Stromal cell of bone marrow (primary cell): ENCODE measurements at places on chromosomes 7 and 10.

GRCh38 chr7:139630643-139631519 lies 107.4 kb downstream of the CLEC2L start:
- DNase-seq: no peak

GRCh38 chr7:38842746-38843145 lies 66.2 kb downstream of the VPS41 start:
- DNase-seq: no peak

GRCh38 chr7:129367700-129368388 lies 66.4 kb upstream of the STRIP2 start:
- DNase-seq: peak; percentile 52

- peak; percentile 81 for DNase-seq
These were observed 47.7 kb downstream of the LRGUK start for GRCh38 chr7:134174795-134175261.

DNA sequence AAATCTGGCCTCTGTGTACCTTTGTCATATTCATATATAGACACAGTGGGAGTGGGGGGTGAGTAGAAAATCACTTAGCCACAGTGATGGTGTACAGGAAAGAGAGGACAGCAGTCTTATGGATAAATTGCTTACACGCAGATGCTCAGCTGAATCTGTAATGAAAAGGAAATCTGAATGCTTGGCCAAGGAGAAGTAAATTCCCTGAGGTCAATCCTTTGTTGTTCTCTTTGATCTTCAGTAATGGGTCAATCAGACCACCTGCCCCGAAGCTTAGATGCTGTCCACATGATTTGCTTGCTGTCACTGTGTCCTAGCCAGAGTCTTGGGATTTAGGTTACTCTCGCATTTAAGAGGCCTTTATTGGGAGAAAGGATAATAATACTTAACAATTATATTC lies 18.4 kb upstream of the EPHB6 start:
- no peak for DNase-seq
